ENCODE measurements at places on chromosomes 12 and 14.

DNA sequence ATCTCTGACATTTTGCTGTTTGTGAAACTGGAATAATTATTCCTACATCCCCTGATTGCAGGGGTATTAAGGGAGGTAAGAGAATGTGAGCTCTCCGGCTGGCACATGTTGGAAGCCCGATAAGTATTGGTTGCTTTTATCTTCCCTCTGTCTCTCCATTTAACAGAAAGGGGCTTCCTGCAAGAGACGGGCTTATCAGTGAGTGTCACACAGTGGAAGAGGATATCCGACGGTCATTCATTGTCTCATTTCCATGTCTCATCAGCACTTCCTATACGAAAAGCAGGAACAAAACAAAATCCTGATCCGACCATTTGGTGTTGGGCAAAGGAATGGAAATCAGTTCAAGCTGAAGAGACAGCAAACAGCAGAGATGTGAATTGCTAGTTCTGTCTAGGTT lies 10.7 kb downstream of the DYRK4 start:
- DNase-seq = no peak

GRCh38 chr12:113961921-113962710 lies 4.0 kb downstream of the RBM19 start:
- no peak for DNase-seq

DNA sequence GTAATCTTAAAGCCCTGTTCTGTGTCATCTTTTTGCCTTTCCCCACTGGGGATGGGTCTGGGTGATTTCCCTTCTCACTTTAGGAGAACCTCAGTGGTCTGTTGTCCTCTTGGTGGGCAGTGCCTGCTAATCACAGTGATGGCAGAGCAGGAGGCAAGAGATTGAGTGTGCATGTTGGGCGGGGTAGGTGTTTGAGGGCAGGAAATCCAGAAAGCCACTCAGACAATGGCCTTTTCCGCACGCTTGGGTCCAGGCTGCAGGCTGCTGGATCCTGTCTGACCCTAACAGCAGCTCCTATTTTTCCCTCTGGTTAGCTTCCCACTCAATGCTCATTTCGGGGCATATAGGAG lies 13.7 kb upstream of the ITGA5 start:
- no peak for DNase-seq

GRCh38 chr12:118472940-118473339 lies 96.6 kb downstream of the SUDS3 start:
- no peak for DNase-seq

DNA sequence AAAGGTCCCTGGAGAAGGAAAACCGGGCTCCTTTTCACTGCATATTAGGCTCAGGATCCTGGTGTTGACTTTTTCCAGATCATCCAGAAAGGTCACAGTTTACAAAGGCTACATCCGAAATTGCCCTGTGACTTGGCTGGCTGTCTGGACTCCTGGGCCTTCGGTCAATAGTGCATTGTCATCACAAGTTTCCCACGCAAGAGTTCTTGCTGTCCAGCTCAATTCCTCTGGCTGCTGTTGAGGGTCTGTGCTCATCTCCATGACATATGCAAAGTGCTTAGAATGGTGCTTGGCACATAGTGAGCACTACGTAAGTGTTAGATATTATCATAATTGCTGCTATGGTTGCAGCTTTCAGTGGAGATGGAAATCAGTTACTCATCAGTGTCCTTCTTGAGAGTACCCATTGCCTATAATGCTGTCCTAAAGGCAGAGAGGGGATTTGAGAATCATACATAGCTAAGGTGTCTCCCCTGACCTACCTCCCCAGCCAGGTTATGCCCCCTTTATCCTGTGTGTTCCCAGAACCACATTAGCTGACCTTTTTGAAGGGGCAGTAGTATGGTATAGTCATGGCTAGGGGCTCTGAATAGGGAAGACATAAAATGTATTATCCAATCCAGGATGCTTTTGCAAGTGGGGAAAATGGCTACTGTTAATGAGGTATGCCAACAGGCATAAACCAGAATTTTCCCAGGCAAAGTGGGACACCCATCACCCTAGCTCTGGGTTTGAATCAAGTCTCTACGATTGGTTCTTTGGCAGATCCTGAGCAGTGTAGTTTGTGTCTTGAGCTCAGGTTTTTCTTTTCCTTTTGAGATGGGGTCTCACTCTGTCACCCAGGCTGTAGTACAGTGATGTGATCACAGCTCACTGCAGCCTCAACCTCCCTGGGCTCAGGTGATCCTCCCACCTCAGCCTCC lies 132.0 kb upstream of the CCND2 start:
- no peak for DNase-seq

DNA sequence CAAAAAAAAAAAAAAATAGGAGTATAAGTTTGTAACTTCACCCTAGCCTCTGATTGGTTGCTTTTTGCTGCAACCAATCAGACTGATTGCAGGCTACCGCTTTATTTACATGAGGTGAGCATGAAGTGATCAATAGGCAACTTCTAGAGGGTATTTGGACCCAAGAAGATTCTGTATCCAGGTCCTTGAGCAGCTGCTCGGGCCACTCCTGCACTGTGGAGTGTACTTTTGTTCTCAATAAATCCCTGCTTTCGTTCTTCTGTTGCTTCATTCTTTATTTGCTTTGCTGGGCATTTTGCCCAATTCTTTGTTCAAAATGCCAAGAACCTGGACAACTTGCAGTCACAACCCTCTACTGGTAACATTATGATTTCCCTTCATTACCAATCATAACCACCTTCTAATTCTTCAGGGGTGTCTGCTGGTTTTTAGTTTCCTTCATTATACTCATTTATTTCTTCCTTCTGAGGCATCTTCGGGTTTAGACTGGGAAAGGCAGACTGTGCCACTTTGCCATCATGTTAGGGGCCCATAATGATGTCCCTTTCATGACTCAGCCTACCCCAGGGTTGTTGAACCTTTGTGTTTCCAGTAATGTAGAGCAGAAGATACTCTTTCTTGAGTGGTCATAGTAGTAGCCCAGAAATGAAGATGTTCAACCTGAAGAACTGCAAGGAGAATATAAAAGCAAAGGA lies 43.4 kb upstream of the LIMA1 start:
- no peak for DNase-seq

- no peak for DNase-seq
Measured at GRCh38 chr14:74221741-74222140, 17.5 kb upstream of the VSX2 start.

All from NCI-H510A treated with DMSO at 0.1 percent for 48 hours (cell line).